ENCODE measurements at places on chromosomes 2 and 18.

DNA sequence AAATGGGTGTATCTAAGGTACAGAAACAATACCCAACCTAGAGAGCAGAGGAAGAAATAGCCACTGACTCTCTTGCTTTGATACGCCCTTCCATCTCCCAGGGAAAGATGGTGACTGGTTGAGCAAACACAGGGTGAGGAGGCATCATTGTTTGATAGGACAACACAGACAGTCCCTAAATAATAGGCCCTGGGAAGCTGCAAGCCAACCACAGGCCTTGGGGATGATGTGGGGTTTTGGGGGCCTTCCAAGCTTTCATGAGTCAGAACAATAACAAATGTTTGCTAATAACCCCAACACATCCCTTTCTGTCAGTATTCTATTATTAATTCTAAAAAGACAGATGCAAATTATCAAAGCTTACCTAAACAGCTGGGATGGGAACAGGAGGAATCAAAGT, 9.8 kb downstream of the LGALSL start:
- DNase-seq, result no peak

DNA sequence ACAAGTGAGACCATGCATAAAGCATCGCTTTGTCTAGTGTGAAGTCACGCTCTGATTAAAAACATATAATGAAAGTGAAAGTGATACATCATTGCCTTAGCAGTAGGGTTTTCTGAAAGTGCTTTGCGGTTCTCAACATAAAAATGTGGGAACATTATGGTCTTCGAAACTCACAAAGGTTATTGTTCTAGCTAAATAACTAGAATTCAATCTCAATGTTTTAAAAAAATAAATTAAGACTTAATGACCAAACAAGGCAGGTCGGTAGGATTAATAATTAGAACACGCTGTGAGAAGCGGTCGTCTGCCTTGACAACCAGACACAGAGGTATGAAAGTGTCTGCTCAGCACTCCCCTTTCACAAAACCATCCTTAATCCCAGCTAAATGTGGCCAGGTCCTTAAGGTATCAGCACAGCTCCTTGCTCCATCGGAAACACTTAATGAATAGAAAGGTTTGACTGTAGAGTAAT, 42.2 kb downstream of the KLHL14 start:
- DNase-seq, result no peak

DNA sequence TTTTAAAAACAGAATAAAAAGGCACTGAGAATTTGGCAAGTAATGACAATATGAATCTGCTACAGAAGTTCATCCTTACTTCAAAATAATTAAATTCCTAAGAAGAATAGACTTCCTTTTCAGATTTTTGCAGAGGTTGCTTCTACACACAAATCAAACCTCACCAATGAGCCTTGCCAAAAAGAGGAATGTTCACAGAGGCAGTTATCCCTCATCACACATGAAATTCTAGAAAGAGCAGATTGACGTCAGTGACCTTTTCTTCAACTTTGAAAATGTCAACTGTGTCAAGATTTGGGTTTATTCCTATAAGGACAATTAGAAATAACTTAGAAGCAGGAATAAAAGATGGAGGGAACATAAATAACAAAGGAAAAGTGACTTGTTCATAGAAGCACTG, 64.6 kb downstream of the MBD2 start:
- no peak for DNase-seq

- no peak for DNase-seq
Measured at GRCh38 chr2:127012868-127013267, 94.1 kb downstream of the BIN1 start.

DNA sequence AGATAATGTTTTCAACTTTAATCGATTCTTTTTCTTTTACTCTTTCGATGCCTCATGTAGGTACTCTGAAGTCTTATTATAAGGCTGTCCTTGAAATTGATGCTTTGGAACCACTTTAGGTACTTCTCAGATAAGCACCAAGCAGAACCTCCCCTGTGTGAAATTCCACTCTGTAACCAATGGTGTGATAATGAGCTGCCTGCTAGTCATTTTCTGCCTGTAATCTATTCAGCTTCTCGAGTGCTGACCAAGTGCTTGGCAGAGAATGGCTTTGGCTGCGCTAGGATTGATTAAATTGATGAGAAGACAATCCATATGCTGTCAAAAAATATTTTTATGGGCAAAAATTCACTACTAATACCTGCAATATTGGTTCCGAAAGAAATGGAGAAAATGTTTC, 132.1 kb upstream of the STON1 start:
- DNase-seq, result no peak
